ENCODE measurements at places on chromosomes 12 and 14. TPM values are rescaled to one million over a fixed set of nuclear protein-coding genes. Genes with fewer than 3 reads are reported as not detected.
A peak's percentile ranks its signal among the peaks of the same experiment; 100 is the strongest.

KRT6A gene
- not detected for polyA plus RNA-seq

RND1 gene
- polyA plus RNA-seq: 0.16 TPM

MFAP5 gene
- polyA plus RNA-seq: 141 TPM

SLC5A8 gene
- not detected for polyA plus RNA-seq

ISCU gene
- 99.6 TPM for polyA plus RNA-seq

CCNB1IP1 gene
- 68.8 TPM for polyA plus RNA-seq

DNA sequence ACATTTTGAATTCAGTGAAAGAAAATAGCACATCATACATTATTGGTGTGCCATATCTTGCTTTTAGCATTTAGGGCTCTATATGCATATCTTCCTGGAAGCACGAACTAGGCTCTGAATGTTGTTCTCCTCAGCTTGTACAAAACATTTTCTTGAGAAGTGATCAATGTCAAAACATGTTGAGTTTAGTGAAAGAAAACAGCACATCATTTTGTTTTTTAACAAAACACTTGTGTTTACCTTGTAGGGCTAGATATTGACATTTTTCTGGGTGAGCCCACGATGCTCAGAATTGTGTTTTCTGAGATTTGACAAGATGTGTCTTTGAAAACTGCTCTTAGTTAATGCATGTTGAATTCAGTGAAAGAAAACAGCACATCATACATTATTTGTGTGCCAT, 81.0 kb downstream of the ASCL4 start:
- no peak for DNase-seq

DNA sequence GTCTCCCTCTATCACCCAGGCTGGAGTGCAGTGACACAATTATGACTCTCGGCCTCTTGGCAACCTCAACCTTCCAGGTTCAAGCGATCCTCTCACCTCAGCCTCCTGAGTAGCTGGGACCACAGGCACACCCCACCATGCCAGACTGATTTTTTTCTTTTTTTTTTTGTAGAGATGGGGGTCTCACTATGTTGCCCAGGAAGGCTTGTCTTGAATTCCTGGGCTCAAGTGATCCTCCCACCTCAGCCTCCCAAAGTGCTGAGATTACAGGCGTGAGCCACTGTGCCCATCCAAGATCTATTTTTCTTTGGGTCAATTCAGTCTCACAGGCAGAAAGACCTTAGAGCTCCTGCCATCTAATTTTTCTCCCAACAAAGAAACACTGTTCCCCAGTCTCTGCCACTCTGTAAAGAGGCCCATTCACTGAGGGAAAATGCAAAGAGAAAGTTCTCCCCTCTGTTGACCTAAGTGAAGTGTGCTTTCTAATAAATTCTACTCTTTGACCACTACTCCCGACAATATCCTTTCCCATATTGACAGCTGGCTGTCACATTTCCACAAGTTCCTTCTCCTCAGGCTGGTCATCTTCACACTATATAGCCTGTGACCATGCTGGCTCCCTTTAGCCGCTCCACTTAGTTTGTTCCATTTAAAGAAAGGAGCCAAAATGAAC, 23.3 kb downstream of the TMED8 start:
- DNase-seq: no peak

DNA sequence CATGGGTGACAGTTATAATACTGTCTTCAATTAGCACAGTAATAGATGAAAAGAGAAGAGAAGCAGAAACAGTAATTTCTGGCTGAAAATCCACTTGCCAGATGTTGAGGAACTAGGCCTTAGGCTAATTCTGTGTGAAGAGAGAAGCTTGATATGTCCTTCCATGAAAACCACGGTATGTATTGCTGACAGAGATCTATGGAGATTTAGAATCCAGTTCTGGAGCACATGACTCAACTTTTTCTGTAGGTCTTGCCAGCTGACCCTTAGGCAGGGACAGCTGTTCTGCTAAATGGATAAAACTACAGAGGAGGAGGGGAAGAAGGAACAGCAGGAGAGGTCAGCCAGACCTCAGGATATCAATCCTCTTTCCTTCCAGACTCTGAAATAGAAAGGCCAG, 211.5 kb downstream of the PRKD1 start:
- DNase-seq: no peak

DNA sequence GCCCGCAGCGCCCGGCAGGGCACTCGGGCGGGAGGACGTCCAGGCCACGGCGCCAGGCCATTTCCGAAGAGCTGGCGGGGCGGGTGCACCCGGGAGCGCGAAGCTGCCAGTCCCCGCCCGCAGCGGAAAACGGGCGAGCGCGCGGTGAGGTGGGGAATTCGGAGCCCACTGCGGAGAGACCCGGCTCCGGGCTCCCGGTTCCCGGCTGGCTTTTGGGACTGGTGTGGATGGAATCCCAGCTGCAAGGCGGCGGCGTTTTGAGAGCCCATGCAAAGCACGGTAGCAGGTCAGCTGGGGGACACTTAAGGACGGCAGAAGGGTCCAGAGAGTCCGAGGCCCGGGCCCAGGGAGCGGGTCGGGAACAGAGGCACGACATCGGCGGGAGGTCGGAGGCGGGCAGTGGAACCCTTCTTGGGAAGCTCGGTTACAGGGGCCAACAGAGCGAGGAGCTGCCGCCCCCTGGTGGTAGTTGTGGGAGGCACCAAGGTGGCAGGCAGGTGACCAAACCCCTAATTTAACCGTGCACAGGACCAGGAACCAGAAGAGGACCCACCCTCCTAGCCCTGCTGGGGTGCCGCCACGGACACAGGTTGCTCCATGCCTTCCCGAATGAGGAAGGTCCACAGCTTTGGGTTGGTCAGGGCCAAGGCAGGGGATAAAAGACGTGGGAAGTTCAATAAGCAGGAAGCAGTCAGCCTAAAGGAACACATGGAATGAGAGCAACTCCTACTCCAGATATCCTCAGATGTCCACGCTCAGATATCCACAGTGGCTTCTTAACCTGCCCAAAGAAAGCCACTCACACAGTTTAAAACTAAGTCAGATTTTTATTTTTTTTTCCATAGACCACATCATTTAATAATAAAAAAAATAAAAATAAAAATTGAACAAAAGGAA, 685 bp upstream of the CDH24 start:
- DNase-seq: peak; percentile 84

GRCh38 chr12:53942467-53942997, 3.9 kb downstream of the HOXC13 start:
- DNase-seq: no peak

DNA sequence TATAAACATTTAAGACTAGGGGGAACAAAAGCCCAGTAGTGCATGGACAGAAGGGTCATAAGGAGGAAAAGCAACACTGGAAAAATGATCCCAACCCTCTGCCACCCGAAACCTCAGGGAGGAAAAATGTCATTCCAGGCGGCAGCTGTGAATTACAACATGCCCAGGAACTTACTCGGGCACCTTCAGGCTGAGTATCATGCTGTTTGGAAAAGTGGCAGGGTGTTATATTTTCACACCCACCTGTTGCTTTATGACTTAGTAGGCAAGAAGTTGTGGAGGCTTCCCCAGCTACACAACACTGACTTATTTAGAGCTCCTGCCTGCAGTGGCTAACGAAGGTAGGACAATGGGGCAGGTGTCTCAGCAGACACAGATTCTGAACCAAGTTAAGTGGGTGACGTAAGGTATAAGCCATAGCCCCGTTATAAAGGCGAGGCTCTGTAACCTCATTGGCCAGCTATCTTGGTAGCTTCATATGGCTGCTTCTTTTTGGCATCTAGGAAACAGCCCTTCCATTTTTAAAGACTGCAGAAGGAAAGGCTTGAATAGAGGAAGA, 96.1 kb upstream of the IFNG-AS1 start:
- peak; percentile 30 for DNase-seq

DNA sequence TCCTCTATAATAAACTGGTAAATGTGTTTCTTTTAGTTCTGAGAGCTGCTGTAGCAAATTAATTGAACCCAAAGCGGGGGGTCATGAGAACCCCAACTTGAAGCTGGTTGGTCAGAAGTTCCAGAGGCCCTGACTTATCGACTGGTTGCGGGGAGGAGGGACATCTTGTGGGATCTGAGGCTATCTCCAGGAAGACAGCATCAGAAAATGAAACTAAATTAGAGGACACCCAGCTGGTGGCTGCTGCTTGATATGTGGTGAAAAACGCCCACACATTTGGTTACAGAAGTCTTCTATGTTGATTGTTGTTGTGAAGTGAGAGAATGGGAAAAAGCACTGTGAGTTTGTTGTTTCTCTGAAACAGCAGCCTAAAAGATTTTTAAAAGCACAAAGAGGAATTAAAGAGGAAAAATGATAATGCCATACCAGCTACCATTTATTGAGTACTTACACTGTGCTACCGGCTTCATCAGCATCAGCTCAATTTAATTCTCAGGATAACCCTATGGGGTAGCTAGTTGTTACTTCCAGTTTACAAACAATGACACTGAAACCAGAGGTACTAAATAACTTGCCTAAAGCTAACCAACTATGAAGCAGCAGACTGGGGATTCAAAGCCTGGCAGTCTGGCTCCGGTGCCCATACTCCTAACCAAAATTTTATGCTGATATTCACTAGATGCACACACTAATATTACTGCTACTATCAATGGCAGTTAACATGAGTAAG, 24.3 kb downstream of the DDX24 start:
- DNase-seq: no peak

GRCh38 chr12:31524791-31525495, 66.0 kb downstream of the DENND5B start:
- DNase-seq: no peak

GRCh38 chr12:113712481-113712880, 240.8 kb upstream of the LHX5 start:
- no peak for DNase-seq

- no peak for DNase-seq
Observed at GRCh38 chr12:33596814-33597213, 157.2 kb upstream of the SYT10 start.

DNA sequence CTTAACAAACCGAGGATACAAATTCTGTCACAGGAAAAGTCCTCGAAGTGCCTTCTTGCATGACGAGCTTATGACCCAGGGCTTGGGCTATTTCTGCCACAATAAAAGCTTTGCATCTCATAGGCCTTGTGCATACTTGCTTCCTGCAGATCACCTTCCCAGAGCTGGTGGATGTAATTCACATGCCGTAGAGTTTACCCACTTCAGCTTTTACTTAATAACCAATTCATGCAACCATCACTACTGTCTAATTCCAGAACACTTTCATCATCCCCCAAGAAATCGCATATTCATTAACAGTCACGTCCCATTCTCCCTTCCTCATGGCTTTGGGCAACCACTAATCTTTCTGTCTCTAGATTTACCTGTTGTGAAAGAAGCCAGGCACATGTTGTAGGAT, 9.0 kb upstream of the BDKRB1 start:
- DNase-seq: no peak

All from muscle of back (tissue), 13 donors.